ENCODE measurements at places on chromosomes 2 and 18. TPM values are rescaled to one million over a fixed set of nuclear protein-coding genes. Genes with fewer than 3 reads are reported as not detected.
A peak's percentile ranks its signal among the peaks of the same experiment; 100 is the strongest.

DNA sequence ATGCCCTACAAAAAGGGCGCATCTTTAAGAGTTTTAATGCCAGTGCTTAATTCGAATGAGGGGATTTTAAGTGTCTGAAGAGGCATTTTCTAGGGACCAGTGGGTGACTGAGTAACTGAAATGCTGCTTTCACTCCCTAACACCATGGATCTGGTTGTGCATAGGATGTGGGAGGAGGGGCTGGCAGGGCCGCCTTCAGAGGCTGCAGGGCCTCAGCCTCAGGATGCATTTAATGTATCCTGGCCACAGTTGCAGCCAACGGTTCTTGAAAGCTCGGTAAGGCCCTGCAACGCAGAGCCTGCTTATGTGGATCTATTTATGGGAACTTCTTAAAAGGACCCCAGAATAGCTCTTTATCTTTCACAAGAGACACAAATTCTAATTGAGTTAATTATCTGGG lies 25.8 kb upstream of the IL18RAP start:
- no peak overlapping the region for H3K27ac ChIP-seq
- no peak for DNase-seq
- no peak overlapping the region for H3K4me3 ChIP-seq
- no peaks in the 10 kb centered on the region for H3K4me1 ChIP-seq
- H3K36me3 ChIP-seq: no peaks in the 10 kb centered on the region

- H3K36me3 ChIP-seq: no peaks in the 10 kb centered on the region
- H3K27me3 ChIP-seq: no peaks in the 10 kb centered on the region
- no peak for DNase-seq
These were observed 1.8 kb upstream of the MERTK start for GRCh38 chr2:111896576-111896975.

- no peak overlapping the region for H3K4me3 ChIP-seq
- peak overlapping the region; percentile 72 for H3K27ac ChIP-seq
- peaks cover 22% of the 10 kb centered on the region for H3K4me1 ChIP-seq
- peak; percentile 70 for DNase-seq
- no peaks in the 10 kb centered on the region for H3K36me3 ChIP-seq
These were observed 174.5 kb downstream of the CTIF start for GRCh38 chr18:48713309-48713708.

DNA sequence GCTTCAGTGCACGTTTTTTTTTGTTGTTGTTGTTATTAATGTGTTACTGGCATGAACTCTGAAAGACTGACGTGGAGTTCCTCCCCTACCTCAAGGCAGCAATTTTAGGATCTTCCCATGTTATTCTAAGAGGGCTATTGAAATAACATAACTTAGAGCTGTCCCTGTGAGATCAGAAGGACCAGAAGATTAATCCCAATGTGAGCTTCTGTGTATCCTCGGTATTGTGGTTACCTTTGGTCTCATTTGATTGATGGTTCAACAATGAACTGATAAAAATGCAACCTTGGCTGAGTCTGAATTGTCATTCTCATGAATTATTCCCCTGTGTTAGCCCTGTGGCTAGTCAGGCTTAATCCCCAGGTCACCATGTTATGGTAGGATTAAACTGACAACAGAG lies 394.1 kb downstream of the TRIB2 start:
- H3K27ac ChIP-seq: no peak overlapping the region
- no peak for DNase-seq
- H3K36me3 ChIP-seq: no peaks in the 10 kb centered on the region
- no peaks in the 10 kb centered on the region for H3K27me3 ChIP-seq
- no peak overlapping the region for H3K4me3 ChIP-seq

DNA sequence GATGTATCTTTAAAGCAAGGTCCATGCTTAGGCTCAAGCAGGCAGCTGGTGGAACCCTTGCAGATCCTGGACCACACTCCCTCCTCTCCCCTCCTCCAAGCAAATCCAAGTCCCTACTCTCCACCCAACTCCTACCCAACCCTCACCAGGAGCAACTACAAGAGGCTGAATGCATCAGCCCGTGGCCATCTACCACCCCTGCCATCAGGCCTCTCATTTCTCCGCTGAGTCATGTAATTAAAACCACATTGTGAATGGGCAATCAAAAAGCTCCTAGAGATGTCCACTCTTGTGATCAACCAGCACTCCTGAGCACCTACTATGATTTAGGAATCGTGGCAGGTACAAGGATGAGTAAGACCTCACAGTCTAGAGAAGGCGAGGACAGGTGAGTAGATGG lies 142.2 kb upstream of the CAPN13 start:
- H3K27me3 ChIP-seq: no peaks in the 10 kb centered on the region
- peaks cover 5% of the 10 kb centered on the region for H3K4me1 ChIP-seq
- no peak overlapping the region for H3K27ac ChIP-seq

DNA sequence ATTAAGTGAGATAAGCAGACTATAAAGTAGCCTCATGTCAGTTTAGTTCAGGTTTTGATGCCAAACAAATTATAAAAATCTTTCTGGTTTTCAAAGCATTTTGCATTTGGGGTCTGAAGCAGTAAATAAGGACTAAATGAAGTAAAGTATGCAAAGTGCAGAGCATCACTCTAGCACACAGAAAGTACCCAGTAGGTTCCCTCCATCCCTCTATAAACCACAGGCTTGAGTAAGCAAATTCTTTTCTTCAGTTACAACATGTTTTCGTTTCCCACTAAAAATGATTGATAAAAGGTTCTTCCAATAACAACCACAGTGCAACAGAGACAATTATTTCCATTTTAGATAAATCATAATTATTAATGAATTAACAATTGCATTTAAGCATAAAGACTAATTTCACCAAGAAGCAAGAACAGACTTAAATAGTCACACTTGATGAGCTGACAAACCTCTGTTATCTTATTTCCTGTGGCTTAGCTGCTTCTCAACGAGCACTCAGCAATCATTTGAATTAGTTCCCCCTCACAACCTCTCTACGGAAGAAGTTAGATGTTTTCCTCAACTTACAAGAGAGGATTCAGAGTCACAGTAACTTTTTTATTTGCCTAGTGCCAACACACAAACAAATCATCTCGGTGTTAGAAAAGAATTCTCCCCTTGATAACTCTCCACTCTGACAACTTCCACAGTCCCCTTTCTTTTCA lies 249.8 kb downstream of the NBAS start:
- H3K27me3 ChIP-seq: no peaks in the 10 kb centered on the region
- no peak overlapping the region for H3K4me3 ChIP-seq
- H3K4me1 ChIP-seq: no peaks in the 10 kb centered on the region
- H3K27ac ChIP-seq: no peak overlapping the region

DNA sequence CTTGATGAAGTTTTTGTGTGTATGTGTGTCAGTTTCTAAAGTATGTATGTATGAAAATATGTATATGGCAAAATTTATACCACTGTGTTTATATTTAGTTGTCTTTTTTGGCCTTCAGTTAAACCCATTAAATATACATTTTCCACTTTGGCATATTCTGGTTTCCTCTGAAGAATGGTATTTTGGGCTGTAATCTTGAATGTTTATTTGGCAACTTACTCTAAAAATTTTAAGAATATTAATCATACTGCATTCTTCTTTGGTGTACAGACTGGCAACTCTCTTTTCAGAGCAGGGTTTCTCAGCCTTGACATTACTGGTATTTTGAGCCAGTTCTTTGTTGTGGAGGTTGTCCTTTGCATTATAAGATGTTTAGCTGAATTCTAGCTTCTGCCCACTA lies 27.9 kb upstream of the CCBE1 start:
- no peaks in the 10 kb centered on the region for H3K27me3 ChIP-seq
- no peak overlapping the region for H3K4me3 ChIP-seq
- H3K4me1 ChIP-seq: no peaks in the 10 kb centered on the region

GRCh38 chr2:102055346-102055990 lies 63.7 kb downstream of the IL1R2 start:
- no peak overlapping the region for H3K4me3 ChIP-seq
- no peaks in the 10 kb centered on the region for H3K36me3 ChIP-seq
- peaks cover 67% of the 10 kb centered on the region for H3K4me1 ChIP-seq
- peak overlapping the region; percentile 44 for H3K27ac ChIP-seq
- H3K27me3 ChIP-seq: no peaks in the 10 kb centered on the region

DNA sequence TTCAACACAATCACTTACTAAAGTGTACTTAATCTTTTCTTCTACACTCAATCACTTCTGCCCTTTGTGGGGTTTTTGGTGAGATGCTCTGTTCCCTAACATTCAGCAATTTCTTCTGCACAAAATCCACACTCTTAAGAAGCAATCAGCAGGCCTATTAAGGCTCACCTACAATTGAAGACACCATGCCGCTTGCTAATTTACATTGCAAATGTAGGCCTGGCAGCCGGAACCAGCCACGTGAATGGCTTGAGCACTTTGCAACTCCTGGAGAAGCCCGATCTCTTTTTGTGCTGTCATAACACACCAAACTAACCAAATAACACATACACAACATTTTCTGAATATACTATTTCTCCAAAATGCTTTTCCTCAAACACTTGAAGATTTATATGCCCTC lies 66.3 kb downstream of the NYAP2 start:
- no peak overlapping the region for H3K27ac ChIP-seq
- no peaks in the 10 kb centered on the region for H3K4me1 ChIP-seq
- no peak for DNase-seq
- no peaks in the 10 kb centered on the region for H3K27me3 ChIP-seq
- no peaks in the 10 kb centered on the region for H3K36me3 ChIP-seq

DNA sequence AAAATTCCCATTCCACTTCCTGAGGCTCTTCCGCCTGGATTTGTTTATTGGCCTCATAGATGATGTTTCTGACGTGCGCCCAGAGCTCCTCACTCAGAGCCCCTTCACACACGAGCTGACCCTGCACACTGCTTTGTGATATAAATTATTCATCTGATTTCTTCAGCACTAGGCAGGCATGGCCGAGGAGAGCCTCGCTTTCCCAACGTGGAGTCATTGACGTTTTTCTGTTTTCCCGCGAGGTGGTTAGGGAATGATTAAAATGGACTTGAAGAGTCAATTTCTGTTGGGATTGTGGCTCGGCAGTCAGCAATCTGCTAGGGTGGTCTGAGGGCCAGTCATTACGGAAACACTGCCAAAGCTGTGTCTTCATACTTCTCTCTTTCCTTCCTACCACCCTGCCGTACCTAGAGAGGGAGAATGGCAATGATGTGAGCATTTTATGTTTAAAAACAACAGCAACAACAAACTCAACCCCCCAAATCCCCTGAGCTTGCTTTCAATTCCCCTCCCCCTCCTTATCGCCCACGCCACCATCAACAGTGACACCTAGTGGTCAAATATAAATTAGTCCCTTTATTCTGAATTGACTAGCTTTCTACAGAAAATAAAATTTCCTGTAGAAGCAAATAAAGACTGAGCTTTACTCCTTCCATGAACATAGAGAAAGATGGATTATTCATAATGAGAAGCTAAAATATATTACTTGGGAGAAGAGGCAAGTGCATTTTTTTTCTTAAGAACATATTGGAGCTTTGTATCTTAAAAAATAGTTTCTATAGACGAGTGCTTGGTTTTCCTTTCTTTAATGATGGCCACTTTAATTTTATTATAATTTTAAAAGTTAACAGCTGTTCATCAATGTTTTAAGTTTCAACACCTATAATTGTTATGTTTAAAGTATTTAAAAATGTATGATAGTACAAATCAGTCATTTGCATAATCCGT lies 285.1 kb downstream of the MTX2 start:
- peaks cover 31% of the 10 kb centered on the region for H3K27me3 ChIP-seq
- H3K27ac ChIP-seq: peak overlapping the region; percentile 26
- no peaks in the 10 kb centered on the region for H3K36me3 ChIP-seq

DNA sequence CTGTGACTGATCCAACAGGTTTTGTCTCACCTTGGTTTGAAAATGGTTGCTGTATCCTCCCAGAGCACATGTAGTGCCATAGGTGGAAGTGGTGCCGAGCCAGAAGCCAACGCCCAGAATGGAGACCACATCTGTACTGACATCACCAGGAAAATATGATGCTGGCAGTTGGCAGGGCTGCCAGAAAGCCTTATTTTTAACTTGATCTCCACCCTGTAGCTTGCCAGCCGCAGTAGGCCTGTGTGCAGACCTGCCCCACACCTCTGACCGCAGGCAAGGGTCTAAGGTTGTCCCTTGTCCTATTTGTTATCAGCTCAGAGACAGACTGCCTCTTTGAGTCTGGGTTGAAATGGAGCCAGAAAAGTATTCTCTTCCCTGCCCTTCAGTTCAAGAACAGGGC lies 123.5 kb upstream of the EML6 start:
- H3K36me3 ChIP-seq: no peaks in the 10 kb centered on the region
- H3K27me3 ChIP-seq: no peaks in the 10 kb centered on the region
- H3K4me3 ChIP-seq: no peak overlapping the region
- peak overlapping the region; percentile 66 for H3K27ac ChIP-seq

GRCh38 chr2:62443886-62444285 lies 62.1 kb downstream of the TMEM17 start:
- no peaks in the 10 kb centered on the region for H3K4me1 ChIP-seq
- H3K27ac ChIP-seq: no peak overlapping the region
- no peak for DNase-seq
- H3K4me3 ChIP-seq: no peak overlapping the region
- H3K36me3 ChIP-seq: no peaks in the 10 kb centered on the region
- H3K27me3 ChIP-seq: no peaks in the 10 kb centered on the region

- peak; percentile 66 for DNase-seq
- H3K4me1 ChIP-seq: peaks cover 38% of the 10 kb centered on the region
- no peaks in the 10 kb centered on the region for H3K27me3 ChIP-seq
- H3K27ac ChIP-seq: peak overlapping the region; percentile 98
These were observed 1.8 kb downstream of the ZCCHC2 start for GRCh38 chr18:62524440-62525200.

DNA sequence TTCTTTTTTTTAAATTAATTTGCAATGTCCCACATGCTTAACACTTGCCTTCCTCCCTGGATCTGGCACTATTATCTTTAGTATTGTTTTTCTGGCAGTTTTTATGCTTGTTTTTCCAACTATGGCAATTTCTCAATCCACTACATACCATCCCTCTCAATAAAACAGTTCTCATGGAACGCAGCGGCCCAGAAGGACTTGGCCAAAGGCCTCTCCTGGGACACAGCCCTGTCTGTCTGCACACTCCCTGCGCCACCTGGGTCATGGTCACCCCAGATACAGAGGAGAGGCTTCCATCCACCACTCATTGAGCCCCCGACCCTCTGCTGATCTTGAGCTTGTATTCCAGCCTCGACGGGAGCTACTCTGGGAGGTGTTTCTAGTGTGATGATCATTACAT lies 91.2 kb downstream of the TWIST2 start:
- H3K36me3 ChIP-seq: no peaks in the 10 kb centered on the region
- H3K4me1 ChIP-seq: no peaks in the 10 kb centered on the region
- no peak overlapping the region for H3K4me3 ChIP-seq

DNA sequence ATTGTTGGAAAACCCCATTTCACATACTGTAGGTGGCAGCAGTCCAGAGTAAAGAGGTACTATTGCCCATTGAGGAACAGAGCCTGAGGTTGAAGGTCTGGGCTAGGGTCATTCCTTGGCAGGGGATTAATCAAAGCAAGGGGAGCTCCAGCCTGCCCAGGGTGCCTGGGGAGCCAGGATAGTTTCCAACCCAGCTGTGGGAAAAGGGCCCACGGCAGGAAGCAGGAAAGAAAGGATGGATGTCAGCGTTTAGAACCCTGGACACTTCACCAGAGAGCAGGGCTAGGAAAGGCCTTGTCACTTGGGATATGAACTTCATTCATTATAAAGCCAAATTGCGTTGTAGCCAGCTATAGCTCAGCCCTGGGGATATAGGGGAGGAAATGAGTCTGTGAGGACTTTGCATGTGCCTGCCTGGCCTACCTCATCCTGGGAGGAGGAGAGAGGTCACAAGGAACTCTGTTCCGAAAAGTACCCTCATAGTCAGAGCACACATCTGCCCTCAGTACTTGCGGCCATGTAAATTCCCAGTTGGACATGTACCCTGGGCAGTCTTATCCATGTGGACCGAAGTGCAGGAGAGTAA lies 140.2 kb upstream of the COPS8 start:
- DNase-seq: no peak
- no peak overlapping the region for H3K27ac ChIP-seq
- H3K27me3 ChIP-seq: no peaks in the 10 kb centered on the region
- no peaks in the 10 kb centered on the region for H3K36me3 ChIP-seq

AQP12A gene
- not detected for total RNA-seq

OXER1 gene
- 0.32 TPM for total RNA-seq

ANKRD44 gene
- 7.0 TPM for total RNA-seq

GKN2 gene
- total RNA-seq: not detected

C2orf78 gene
- total RNA-seq: not detected

ASB18 gene
- 14.1 TPM for total RNA-seq

SPDYA gene
- 0.42 TPM for total RNA-seq

TMEM37 gene
- 1.6 TPM for total RNA-seq

Measured in heart left ventricle (tissue), 16 donors.